ENCODE measurements at places on chromosomes 3 and 15. TPM values are rescaled to one million over a fixed set of nuclear protein-coding genes. Genes with fewer than 3 reads are reported as not detected.

CLDN11 gene
- 27.5 TPM for total RNA-seq

ARL8B gene
- total RNA-seq = 88.5 TPM

DNA sequence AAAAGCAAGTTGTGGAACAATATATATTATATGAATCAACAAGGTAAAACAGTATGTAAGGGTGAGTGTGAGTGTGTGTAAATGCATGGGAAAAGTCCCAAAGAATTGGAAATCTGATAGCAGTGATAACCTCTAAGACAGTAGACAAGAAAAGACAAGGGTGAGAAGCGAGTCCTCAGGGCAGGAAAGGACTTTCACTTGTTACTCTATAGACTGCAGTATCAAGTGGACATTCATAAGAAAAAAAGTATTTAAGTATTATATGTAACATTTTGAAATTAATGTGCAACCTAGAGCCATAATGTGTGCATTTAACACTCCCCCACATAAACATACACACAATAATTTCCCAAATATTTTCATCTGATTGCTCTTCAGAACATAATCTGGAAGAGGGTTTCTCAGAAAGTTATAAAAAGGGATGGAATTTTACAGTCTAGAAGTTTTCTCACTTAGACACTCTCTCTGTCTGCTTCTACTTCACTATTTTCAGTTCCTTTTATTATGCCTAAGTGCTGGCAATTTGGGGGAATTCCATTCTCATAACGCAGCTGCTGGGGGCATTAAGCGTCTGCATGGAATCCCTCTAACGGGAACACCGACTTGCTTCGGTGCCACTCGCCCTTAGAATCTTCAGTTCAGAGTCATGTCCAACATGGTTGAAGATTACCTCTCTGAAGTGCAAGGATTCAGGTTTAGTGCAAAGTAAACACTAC is 50.0 kb upstream of the CDIN1 start:
- no peak for DNase-seq

EPHA3 gene
- 0.45 TPM for total RNA-seq

DNA sequence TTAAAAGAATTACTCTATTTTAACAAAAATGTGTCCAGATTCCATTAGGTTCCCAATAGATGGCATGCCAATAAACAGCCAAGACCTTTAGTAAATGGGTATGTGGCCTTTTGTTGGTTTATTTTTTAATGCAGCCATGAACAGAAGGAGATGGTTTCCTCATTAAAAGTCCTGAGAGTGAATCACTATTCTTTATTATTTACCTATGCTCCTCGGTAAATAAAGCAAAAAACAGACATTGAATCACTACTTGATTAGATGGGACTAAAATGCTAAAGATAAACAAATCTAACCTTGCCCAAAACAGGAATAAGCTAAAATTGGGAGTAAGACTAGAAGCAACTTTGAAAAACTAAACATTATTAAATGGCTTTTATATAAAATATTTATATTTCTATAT is 94.2 kb downstream of the TNIK start:
- no peak for DNase-seq

- no peak for DNase-seq
These were observed 114.0 kb upstream of the HACD2 start for GRCh38 chr3:123698813-123699212.
